ENCODE measurements at places on chromosomes 11 and 22. TPM values are rescaled to one million over a fixed set of nuclear protein-coding genes. Genes with fewer than 3 reads are reported as not detected.

The OR52E8 gene
- not detected for polyA plus RNA-seq

The SYCE3 gene
- not detected for polyA plus RNA-seq

- H3K4me3 ChIP-seq: no peak overlapping the region
- H3K4me1 ChIP-seq: peaks cover 3% of the 10 kb centered on the region
- DNase-seq: no peak
- H3K27ac ChIP-seq: no peak overlapping the region
- no peaks in the 10 kb centered on the region for H3K27me3 ChIP-seq
Observed at GRCh38 chr11:115471367-115471766, 32.8 kb downstream of the CADM1 start.

DNA sequence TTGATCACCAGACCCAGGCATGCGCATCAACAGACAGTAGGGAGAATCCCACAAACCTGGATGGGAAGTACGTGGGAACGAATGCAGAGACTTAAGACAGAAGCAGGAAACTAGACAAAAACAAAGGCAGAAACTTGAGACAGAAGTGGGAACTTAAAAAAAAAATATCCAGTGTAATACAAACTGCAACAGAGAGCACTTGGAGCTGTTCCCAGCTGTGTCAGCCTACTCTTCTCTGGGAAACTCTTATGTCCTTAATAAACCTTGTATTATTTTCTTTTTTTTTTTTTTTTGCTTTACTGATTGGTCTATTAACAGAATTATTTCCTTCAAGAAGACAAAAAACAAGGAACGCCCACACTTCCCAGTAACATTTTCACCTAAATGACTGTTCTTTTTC is 1818.1 kb upstream of the RAG2 start:
- H3K4me1 ChIP-seq: peaks cover 4% of the 10 kb centered on the region
- H3K36me3 ChIP-seq: no peaks in the 10 kb centered on the region
- no peaks in the 10 kb centered on the region for H3K27me3 ChIP-seq
- no peak overlapping the region for H3K4me3 ChIP-seq
- no peak for DNase-seq

DNA sequence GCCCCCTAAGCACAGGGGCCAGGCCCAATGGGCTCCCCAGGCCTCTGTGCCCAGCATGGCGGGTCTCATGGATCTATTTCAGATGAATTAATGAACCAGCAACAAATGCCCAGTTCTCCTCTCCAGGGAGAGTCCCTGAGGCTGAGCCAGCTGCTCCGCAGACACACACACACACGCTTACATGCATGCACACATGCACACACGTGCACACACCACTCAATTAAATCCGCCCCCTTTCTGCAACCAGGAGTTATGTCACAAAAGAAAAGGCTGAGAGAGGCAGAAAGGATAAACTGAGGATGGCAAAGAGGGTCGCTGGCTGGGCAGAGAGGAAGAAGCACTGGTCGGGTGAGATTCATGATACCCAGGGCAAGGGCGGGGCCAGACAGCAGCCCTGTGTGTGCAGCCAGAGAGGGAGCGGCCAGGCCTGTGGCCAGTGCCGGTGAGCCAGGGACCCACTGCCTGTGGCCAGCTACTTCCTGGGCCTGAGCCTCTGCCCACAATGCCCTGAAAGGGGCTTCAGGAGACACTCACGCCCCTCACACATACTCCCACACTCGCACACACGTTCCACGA is 19.8 kb downstream of the IL2RB start:
- no peaks in the 10 kb centered on the region for H3K36me3 ChIP-seq
- no peak for DNase-seq
- H3K4me1 ChIP-seq: no peaks in the 10 kb centered on the region
- no peaks in the 10 kb centered on the region for H3K27me3 ChIP-seq

The FBLN1 gene
- 55.7 TPM for polyA plus RNA-seq
